ENCODE measurements at places on chromosomes 12 and 14.
A peak's percentile ranks its signal among the peaks of the same experiment; 100 is the strongest.

GRCh38 chr14:64554556-64554955, 4.8 kb downstream of the PPP1R36 start:
- no peak for DNase-seq

DNA sequence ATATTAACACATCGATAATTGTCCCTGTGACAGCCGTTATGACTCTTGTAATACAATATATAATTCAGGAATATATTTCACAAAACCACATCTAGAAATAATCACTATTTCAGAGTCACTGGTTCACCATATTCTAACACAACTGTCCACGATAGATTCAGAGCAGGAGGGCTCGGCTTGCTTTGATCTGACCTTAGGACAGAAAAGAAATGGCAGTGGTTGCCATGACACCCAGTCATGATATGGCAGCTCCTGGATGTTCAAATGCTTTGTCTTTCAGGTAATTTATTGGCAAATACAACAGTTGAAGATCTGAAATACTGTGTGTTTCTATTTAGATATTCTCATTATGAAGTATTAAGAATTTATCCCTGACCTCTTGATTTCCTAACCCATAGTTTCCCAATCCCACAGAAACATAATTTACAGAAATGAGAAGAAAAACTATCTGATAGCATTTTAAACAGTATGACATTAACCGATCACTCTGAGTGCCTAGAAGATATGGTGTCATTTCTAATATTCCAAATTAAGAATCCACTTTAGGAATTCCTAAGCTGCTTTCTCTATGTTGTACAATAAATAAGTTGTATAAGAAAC, 116.4 kb downstream of the EPS8 start:
- DNase-seq, result no peak

DNA sequence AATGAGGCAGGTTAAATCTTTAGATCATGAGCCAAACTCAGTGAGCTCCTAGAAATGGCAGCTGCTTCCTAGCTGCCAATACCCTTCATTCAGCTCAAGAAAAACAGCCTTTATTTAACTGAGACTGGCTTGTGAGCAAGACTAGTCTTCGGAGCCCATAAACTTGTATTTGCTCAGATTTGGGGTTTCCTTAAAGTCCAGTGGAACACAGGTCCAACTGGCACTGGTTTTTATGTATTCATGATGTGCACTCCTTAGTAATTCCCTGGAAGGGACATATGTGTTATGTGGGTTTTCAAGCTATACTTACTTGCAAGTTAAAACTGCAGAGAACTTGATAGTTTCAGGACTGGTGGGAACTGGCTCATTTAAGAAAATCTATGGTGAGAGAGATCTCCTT, 380.1 kb upstream of the TMEM132C start:
- no peak for DNase-seq

DNA sequence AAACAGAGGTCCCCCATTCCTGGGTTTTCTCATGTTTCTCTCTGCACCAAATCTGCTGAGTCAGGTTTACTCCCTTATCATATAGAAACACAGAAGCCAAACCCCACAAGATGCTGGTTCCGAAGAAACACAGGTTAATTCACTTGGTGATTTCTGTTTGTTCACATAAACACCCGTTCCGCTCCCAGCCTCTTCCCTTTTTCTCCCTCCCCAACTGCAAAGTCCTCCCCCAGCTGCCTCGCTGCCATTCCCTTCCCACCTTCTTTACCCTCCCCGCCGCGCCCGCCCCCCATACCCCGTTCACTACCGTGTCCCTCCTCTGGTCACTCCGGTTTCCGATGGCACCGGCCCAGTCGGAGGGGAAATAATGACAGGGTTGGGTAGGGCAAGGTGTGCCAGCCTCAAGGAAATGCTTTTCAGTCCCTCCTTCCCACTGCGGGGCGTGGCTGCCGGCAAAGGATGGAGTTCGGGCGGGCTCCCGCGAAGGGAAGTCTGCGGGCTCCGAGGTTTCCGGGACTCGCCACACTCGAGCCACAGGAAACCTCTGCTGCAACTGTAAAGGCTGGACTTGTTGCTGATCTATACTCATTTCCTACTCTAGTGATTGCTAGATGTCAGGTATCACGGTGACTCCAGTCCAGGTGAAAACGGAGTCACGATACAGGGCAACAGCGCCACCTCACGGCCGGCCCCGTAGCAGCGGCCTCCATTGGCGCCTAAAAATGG, at the start of gene STYK1:
Gene STYK1 (minus strand): TSS at position 394 of the 726 bp plus-strand sequence. CDS start 39,434 bp downstream, outside the sequence.
- DNase-seq, result peak; percentile 82

DNA sequence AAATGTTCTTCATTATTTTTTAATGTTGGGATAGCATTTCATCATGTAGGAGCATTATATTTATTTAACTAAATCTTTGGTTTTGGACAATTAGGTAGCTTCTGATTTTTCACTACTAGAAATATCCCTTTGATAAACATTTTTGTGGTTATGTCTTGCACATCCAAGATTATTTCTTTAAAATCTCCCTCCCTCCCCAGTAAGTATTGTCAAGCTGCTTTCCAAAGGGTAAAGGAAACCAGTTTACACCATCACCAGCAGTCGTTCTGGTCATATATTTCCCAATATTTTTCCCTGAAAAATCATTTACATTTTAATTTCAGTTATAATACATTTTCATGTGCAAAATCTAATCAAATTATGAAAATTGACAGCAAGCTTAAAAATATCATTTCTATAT, 11.1 kb downstream of the CD69 start:
- DNase-seq, result no peak

All from ACHN (cell line).